ENCODE measurements at places on chromosomes 11 and 22. TPM values are rescaled to one million over a fixed set of nuclear protein-coding genes. Genes with fewer than 3 reads are reported as not detected.

The DRICH1 gene
- not detected for total RNA-seq

The SSTR3 gene
- not detected for total RNA-seq

The TRIM29 gene
- total RNA-seq: not detected

The CCDC88B gene
- total RNA-seq: 0.34 TPM

The CDC42EP1 gene
- 118 TPM for total RNA-seq

The FOLR2 gene
- total RNA-seq: not detected

The KRTAP5-10 gene
- total RNA-seq: not detected

The CD6 gene
- not detected for total RNA-seq

The CCDC15 gene
- 1.0 TPM for total RNA-seq
